ENCODE measurements at places on chromosomes 6 and 20.

- no peak for DNase-seq
Measured at GRCh38 chr6:106959985-106960384, 14.5 kb downstream of the CD24 start.

DNA sequence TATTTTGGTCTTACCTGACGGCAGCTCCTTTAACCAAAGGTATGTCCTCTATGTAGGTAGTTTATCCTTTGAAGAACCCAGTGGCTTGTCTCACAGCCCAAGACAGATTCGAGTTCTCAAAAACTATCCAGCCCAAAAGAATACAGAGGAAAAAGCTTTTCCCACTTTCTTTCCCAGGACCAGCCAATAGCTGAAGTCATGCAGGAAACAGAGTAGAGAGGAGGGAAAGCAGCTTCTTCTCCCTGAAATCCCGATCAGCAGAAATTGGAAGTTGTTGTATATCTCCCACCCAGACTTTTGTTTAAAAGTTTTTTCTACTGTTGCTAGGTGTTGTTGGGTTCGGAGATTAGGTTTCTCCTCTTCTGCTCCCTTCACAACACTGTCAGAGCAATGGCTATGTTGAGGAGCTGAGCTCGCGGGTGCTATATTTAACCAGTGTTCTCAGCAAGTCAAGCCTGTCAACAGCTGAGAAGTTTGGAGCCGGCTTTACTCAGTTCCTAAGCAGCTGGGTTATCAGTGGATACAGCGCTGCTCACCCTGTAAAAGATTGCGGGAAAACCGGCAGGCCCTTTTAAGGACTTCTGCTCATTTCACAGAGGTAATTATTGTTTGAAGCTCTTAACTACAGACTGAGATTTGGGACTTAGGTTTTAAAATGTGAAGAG lies at the start of gene FILIP1:
Gene FILIP1, minus strand, starts transcription at position 401 of the 665 bp plus-strand sequence. CDS start 78,828 bp downstream, outside the sequence.
- peak; percentile 75 for DNase-seq

DNA sequence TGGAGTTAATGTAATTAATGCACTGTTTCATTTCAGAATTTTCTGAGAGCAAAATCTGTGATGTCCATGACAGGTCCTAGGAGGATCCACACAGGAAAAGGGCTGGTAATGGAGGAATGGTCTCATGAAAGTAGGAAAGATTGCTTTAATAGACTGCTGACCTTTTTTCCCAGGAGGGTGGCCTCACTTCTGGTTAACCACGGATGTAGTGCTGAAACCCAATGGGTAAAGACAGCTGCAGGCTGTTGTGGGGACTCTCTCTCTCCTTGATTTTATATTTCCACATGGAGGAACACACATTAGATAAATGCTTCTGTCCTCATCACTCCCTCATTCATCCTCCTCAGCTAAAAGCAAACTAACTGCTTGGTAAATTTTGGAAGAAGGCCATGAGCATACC lies 23.6 kb upstream of the RIPOR2 start:
- DNase-seq: no peak

DNA sequence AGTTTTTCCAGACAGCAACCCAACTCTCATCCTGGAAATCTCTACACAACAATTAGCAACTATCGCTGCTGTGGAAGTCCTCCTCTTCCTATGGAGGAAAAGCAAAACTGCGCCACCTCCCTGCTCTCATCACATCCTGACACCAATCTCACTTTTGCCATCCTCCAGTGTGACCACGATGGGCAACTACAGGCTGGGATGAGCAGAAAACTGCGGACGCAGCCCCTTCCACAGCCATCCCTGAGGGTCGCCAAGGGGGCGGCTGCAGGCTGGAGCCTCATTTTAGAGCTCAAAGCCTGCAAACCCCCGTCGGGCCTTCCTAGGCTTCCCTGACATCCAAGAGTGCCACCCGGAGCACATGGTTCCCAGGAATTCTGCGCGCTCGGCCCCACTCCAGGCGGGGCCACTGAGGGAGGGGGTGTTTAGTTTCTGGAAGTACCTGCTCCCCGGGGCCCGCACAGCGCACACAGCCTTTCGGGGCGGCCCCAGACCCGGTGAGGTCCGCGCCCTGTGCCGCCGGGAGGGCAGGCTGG lies 1.2 kb downstream of the TCFL5 start:
- DNase-seq: no peak

DNA sequence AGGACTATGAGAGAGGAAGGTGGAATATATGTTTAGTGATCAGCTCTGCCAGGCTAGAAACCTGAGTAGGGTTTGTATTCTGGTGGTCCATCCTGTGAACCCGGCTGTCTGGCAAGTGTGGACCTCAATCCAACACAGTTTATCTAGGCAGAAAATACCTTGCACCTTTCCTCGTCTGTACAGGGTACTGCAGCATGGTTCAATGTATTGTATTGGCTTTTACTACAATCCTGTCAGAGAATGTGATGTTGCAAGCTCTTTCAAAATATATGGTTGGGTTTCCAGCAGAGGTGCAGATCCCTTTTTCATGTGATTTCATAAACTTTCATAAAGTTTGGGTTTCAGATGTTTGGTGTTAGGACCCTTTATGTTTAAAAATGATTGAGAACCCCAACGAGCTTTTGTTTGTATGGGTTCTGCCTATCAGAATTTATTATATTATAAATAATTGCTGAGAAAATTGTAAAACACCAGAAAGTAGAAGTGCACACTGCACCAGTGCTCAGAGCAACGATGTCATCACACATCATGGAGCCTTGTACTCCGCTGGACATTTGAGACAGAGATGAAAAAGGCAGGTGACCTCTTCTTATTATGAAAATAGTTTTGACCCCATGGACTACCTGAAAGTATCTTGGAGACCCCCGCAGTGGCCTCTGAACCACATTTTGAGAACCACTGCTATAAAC lies 106.6 kb downstream of the RTN4IP1 start:
- no peak for DNase-seq

DNA sequence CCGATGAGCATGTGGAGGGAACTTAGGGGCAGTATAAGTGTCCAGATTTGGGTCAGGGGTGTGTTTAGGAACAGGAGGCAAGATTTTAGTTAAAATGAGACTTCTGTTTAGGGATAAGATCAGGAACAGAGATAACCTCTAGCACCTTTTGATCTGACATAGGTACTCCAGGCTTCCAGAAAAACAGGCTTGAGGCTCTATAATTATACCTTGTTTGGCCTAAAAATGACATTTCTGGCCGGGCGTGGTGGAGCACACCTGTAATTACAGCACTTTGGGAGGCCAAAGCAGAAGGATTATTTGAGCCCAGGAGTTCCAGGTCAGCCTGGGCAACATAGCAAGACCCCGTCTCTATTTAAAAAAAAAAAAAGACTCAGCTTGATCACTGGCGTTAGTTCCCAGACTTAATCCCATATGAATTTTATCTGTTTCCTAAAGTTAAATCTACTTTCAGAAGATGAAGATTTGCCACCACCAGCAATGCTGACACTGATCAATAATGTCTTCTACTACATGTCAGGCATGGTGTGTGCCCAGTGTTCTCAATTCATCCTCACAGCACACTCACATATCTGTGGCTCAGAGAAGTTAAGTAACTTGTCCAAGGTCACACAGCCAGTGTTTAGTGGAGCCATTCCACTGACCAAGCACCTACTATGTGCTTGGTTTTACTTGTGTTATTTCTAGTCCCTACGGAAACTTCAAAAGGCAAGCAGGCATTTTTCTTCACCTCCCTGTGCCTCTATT lies 6.0 kb upstream of the TULP1 start:
- DNase-seq: no peak

DNA sequence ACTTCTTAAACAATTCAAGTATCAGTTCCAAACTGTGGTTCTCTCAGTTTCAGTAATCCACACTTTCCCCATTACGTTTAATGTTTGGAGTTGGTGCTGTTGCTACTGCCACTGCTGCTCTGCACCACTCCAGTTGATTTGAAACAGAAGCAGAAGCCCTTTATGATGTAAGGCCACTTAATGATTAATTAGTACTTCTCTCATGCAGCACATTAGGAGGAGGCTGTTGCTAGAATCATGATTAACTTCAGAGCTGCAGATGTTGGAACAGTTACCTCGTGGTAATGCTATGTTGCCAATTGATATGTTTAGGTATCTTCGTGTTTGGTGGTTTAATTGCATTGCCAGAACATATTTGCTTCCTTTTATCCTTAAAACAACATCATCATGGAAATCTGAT lies 986.2 kb upstream of the CITED2 start:
- no peak for DNase-seq

DNA sequence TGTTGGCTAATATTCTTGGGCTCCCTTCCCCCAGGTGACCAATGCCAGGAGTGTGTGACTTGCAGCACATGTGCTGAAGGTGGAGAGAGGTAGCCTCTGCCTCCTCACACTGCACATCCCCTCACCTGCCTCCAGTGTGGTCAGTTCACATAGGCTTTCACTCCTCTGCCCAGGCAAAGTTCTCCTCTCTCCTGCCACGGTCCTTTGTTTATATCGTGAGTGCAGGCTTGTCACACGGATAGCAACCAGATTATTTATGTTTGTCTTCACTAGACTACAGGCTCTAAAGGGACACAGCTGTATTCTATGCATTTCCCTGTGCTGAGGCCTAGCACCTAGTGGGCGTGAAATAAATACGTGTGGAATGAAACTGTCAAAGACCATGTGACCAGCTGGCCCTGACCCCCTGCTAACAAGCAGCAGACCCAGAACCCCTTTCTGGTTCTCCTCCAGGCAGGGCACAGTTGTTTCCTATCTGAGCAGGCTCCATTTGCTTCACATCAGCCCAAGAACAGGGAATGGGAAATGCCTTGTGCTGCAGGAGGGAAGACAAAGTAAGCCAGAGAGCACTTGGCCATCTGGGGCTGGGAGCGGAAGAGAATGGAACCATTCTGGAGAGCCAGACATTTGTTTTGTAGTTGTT lies 42.3 kb downstream of the UNC5CL start:
- DNase-seq: no peak

DNA sequence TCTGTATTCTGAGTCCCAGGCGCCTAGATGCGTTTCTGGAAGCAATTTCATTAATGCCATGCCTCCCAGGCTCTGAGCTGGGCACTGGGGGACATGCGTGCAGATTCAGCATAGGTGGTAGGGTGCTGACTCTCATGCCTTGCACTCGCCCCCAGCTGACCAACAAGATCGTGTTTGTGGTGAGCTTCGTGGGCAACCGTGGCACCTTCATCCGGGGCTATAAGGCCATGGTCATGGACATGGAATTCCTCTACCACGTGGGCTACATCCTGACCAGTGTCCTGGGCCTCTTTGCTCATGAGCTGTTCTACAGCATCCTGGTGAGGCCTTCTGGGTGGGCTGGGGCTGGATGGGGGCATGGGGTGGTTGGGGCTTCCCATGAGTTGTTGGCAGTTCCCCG lies 21.6 kb downstream of the UQCC2 start:
- no peak for DNase-seq

DNA sequence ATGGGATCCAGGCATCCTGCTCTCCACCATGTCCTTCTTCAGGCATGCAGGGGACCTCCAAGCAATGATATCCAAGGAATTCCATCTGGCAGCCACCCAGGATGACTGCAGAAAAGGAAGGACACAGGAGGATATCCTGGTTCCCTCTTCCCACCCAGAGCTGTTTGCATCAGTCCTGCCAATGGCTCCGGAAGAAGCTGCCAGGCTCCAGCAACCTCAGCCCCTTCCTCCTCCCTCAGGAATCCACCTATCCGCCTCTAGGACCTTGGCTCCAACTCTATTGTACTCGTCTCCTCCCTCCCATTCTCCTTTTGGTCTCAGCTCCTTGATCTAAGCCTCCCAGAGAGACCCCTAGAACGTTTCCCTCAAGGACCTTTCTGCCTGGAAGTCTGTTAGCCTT lies 733 bp upstream of the PSORS1C2 start:
- DNase-seq: no peak

DNA sequence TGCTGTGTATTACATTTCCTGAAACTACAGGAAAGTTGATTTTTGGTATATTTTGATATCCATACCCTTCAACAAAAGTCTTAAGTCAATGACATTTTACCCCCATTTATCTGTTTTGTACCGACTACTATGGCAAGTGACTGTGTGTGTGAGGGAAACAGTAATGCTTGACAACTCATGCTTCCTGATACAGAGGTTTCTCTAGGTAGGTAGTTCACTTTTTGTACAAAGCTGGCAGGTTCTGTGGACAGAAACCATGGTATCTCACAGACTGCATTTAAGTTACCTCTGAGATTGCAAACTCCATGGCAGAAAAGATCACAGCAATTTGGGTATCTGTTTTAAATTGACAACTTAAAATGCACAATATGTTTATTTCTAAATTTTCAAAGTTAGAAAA lies 28.8 kb downstream of the FARS2 start:
- DNase-seq: no peak

GRCh38 chr6:130020073-130020906 lies 1.9 kb downstream of the L3MBTL3 start:
- peak; percentile 14 for DNase-seq

DNA sequence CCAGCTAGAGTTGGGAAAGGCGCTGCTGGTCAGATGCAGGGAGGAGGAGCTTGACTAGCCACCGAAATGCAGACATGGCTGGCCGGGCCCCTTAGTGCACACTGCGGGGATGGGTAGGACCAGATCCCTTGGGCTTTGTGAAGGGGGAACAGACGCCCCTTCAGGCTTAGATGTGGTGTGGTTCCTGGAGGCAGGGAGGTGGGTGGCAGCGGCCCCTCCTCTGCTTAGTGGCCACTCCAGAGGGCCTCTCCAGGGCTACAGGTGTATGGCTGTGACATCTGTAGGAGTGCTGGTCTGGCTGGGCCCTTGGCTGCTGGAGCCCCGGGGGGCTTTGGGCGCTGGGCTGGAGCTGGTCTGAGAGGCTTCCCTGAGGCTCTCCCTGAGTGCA lies 5.9 kb downstream of the CCND3 start:
- peak; percentile 26 for DNase-seq

GRCh38 chr6:166463359-166464067 lies 80.8 kb upstream of the MPC1 start:
- no peak for DNase-seq

- no peak for DNase-seq
Measured at GRCh38 chr6:137871831-137872454, 4.9 kb downstream of the TNFAIP3 start.

DNA sequence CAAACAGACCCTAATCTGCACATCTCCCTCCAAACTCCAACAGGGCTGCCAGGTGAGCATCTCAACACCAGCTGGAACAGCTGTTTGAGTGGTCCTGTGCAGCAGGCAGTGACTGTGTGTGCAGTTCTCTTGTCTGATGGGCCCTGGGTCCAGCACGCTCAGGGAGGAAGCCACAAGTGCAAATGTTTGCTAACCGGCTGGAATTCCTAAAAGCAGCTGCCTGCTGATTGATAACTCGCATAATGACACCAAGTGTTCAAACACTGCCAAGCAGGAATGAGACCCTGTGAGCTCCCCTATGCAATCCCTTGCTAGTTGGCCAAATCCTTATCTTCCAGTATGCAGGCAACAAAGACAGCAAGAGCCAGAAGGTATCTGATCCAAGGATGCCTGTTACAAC lies 650.6 kb downstream of the CBLN4 start:
- no peak for DNase-seq

- DNase-seq: no peak
Measured at GRCh38 chr6:5656226-5656625, 350.5 kb downstream of the NRN1 start.

DNA sequence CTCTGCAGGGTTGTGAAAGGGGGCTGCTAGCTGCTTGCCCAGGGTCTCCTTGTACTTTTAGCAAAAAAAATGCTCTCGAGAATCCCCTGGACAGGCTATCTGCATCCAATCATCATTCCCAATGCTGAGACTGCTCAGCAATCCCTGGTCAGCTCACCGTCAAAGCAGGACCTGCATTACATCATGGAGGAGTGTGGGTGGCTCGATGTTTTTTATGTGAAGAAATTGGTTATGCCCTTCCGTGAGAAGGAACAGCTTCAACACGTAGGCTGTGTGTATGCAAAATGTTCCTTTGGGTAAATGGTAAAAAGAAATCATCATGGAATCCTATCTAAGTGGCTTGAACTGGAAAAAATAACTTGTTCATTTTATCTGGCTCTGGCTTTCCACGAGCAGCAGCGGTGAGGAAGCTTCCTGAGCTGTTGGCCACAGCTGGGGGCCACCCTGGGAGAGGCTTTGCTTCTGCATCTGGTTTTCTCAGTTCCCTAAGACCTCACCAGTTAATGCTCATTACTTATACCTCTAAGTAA lies 111.4 kb downstream of the FYN start:
- DNase-seq: no peak

Measured in WERI-Rb-1 (cell line).